ENCODE measurements at places on chromosomes 1 and 21. TPM values are rescaled to one million over a fixed set of nuclear protein-coding genes. Genes with fewer than 3 reads are reported as not detected.

The ANKRD65 gene
- not detected for total RNA-seq

GRCh38 chr1:2982615-2983318 lies 38.5 kb upstream of the ACTRT2 start:
- DNase-seq, result no peak

DNA sequence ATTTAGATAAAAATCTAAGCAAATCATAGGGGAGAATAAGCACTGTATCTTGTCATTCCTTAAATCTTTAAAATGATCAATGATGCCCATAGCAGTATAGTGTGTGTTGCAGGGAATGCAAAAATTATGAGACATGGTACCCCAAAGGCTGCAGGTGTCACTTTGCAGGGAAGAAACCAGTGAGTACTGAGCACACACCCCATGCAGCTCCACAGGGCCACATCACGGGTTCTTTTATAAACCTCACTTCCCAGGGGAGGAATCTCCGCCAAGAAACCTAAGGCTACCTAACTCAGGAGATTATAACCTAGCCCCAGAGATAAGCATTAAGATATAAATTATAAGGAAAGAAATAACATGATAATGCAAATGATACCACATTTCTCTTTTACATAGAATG lies 115.6 kb downstream of the APP start:
- no peak for DNase-seq

The RNF207 gene
- 2.7 TPM for total RNA-seq

The INSRR gene
- not detected for total RNA-seq

DNA sequence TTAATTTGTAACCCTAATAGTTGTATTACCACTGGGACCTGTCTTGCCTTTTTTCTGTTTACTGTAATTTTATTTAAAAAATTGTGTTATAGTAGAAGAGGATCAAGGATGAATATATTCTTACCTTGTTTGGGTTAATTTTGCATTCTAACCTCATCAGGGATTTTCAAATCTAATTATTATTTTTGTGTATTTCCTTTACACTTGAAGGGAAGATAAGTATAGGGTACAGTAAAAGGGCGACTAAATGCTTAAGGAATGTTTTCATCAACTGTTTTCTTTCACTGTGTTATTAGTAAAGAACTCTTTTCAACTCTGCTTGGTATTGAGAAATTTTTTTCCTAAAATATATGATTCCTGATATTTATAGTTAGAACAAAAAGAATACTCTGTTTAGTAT lies 33.3 kb downstream of the OSBPL9 start:
- DNase-seq, result peak; percentile 17

DNA sequence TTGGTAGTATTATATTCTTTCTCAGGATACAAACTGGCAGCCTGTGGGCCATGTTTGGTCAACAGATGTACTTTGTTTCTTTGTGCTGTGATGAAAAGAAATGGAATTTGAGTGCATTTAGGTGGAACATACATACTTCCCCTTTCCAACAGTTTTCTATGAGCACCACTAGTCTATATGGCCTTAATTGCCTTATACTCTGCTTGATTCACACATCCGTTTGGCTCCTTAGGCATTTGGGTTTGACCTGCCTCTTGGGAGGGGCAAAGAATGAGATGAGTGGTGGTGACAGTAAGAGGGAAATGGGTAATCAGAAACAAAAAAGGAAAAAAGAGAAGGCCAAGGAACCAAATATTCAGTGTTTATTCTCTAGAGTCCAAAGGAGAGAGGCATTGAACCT lies 17.0 kb downstream of the CFAP126 start:
- no peak for DNase-seq

- DNase-seq, result no peak
These were observed 283.3 kb upstream of the PRMT6 start for GRCh38 chr1:106773206-106773605.

DNA sequence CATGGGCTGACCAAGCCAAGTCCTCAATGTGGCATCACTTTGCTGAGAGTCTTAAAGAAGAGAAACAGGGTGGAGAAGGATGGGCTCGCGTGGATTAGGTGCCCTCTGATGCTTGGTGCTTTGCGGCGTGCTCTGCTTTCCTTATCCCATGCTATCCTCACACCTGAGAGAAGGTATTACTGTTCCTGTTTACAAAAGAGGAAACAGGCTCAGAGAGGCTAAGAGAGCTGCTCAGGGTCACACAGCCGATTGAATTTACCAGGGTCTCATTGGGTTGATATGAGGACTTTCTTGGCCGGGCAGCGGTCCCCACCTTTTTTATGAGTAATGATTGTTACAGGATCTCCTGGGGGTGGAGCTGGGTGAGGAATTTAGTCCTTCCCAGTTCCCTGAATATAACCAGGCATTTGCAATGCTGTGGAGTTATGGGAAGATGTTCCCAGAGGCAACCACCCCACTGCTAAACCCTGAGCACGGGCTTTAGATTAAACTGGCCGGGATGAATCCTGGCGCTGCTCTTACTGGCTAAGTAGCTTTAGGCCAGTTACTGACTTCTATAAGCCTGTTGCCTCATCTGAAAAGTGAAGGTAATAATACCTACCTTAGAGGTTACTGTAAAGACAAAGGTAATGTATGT lies 4.5 kb downstream of the ASCL5 start:
- DNase-seq, result no peak

The PLA2G2D gene
- total RNA-seq, result not detected

The SOX13 gene
- total RNA-seq, result 0.56 TPM

DNA sequence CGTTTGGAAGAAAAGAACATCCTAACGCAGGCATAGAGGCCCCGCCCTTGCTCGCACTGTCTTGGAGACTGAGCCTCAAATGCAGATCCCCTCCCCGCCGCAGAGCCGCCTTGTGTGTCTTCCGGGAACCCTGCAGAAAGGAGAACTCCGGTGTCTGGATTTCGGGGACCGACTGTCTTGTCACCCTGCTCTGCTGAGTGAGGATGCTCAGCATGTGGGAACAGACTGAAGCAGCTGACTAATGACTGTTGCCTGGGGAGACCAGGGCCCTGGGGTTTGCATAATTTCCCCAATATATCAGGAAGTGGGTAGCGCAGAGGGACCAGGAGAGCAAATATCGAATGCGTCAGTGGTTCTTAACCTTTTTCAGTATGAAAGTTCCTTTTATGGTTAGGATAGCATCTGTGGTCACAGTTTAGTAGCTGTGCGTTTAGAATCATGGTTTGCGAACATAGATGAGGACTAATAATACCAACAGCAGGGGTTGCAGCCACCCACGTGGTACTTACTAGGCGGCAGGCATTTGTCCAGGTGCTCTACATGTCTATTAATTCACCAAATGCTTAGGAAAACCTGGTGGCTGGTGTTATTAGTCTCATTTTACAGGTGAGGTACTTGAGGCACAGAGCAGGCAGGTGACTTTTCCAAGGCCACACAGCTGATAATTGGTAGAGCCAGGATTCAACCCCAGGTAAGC lies 14.3 kb downstream of the GPR137B start:
- no peak for DNase-seq

DNA sequence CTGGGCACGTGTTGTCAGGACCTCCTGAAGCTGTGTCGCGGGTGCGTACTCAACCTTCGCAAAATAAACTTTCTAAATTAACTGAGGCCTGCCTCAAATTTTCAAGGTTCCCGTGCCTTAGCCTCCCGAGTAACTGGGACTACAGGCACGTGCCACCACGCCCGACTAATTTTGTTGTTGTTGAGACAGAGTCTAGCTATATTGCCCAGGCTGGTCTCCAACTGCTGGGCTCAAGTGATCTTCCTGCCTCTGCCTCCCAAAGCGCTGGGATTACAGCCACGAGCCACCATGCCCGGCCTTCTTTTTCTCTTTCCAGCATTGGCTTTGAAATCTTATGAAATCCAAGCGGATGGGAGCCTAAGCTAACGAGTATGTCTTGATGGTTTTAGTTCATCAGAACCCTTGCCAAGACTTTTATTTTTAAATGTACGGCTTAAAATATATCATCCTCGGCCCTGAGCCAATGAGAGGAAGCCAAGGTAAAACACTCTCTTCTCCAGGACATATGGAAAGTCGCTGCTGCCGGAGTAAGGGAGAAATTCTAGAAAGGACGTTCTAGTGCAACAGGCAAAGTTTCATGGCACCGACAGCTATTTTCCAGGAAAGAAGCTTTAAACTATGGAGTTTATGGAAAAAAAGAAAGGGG lies 12.7 kb upstream of the ERVH48-1 start:
- no peak for DNase-seq

The CLCA1 gene
- total RNA-seq, result not detected

The AKIRIN1 gene
- 63.9 TPM for total RNA-seq

The MFAP2 gene
- 2.5 TPM for total RNA-seq

DNA sequence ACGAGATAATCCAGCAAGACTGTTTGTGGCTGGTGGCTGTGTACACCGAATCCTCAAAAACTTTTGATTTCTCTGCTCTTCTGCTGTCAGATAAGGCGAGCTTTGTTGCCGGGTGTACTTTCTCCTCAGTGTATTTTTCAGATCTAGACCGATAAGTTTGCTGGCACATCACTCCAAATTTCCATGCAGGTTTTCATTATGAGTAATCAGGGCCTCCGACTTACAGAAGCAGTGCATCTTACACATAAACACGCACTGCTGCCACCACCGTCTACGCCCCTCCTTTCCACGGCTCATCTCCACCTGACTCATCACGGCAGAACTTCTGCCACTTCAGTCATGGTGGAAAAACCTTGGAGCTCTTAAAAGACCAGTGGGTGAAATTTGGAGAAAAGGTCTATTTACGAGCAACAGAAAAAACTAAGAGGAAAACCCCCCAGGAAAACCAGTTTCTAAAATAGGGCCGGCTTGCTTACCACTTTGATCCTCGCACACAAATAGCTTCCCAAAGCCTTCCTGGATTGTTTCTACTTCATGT lies 7.7 kb downstream of the ZBTB21 start:
- DNase-seq, result peak; percentile 98

DNA sequence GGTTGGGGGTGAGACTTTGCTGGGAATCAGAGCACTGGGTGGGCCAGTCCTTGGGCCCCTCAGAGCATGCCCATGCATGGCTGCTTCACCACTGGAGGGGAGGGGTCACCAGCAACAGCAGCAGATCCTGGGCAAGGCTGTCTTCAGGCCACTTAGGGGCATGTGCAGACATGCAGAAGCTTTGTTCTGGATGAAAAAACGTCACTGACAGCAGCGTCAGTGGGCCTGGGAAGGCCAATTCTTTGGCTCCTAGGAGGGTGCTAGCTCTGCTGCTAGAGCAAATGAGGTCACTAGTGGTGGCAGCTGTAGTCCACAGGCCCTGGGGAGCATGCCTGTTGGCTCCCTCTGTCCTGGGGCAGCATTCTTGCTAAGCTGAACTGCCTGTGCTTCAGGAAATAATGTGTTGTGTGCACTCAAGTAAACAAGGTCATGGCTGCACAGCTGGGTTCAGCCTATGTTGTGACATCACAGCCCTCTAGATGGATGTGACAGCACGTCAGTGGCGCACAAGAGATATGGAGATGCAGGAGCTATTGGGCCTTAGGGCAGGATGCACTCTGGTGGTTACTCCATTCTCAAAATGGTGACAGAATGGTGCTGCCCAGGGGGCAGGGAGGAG lies 27.0 kb downstream of the ZC3H11B start:
- DNase-seq, result no peak

GRCh38 chr1:52904927-52905698 lies 16.4 kb downstream of the ECHDC2 start:
- no peak for DNase-seq

GRCh38 chr1:15833069-15833679 lies 14.3 kb upstream of the SPEN start:
- DNase-seq, result no peak

DNA sequence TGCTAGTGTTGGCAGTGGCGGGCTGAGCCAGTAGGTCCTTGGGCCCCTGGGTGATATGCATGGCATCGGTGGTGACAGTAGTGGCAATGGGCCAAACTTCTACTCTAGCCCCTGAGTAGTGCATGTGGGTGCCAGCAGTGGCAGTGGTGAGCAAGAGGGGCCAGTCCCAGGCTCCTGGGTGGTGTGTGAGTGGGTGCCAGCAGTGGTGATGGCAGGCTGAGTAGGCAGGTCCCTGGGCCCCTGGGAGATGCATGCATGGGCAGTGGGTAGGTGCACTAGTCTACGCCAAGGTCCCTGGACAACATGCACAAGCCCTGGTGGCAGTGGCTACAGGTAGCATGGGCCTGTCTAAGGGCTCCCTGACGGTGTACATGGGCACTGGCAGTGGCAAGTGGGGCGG lies 24.6 kb upstream of the TTC22 start:
- DNase-seq, result no peak

DNA sequence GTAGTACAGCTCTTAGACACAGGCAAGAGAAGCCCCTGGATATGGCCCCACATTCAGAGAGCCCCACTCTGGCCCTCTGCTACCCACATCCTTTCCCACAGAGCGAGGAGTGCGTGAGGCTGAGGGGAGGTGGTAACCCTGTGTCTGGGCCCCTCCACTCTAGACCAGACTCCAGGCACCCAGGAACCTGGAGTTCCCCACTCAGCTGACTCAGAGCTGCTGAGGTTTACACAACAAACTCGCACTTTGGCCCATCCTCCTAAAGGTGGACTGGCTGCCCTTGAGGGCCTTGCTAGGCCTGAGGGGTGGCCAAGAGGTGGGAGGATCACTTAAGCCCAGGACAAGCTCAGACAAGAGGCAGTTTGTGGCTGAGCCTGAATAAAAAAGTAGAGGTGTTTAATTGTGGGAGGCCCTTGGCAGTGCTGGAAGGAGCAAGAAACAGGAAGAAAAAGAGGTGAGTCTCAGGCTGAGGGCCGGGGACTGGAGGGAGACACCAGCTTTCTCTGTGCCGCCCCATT lies 10.7 kb downstream of the MR1 start:
- DNase-seq, result peak; percentile 26

GRCh38 chr1:234631721-234632125 lies 21.7 kb upstream of the IRF2BP2 start:
- DNase-seq, result peak; percentile 87

The RNF19B gene
- 9.2 TPM for total RNA-seq

The TSPAN2 gene
- total RNA-seq, result 0.83 TPM

The HENMT1 gene
- 0.28 TPM for total RNA-seq

The GPR157 gene
- total RNA-seq, result 2.7 TPM

The ADGRL4 gene
- total RNA-seq, result 3.2 TPM

GRCh38 chr1:21366288-21366687 lies 73.6 kb upstream of the NBPF3 start:
- DNase-seq, result no peak

The RIPPLY3 gene
- not detected for total RNA-seq

DNA sequence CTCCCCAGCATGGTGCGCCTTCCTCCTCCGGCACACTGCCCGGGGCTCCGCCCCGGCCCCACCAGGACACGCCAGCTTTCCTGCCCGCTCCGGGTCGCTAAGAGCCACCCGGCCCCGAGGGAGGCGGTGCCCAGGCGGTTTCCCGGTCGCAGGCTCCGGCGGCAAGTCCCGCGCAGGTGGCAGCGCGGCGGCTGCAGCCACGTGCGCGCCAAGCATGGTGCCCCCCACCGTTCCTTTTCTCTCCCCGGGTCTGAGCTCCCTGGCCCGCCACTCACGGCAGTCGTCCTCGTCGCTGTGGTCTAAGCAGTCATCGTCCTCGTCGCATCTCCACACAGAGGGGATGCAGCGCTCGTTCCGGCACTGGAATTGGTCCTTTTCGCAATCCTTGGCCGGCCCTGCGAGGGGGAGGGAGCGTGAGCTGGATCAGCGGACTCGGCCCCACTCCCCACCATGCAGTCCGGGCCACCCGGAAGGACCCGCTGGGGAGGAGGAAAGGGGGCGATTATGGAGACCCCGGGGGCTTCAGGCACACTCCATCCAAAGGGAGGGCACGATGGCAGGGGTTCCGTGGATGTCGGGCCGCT lies 1.2 kb downstream of the LRP8 start:
- no peak for DNase-seq

The AMPD2 gene
- 61.5 TPM for total RNA-seq

All from IMR-90 (cell line).